Activated gamma-delta T cell treated with anti-CD3 and anti-CD28 coated beads, Interleukin-2, amount 50 U/mL, for 16 hours (primary cell): ENCODE measurements at places on chromosomes 6 and 20.

- no peak for DNase-seq
These were observed 22.8 kb upstream of the BHLHE23 start for GRCh38 chr20:63029358-63030121.

GRCh38 chr6:134994431-134994830 lies 44.5 kb upstream of the ALDH8A1 start:
- DNase-seq, result no peak

DNA sequence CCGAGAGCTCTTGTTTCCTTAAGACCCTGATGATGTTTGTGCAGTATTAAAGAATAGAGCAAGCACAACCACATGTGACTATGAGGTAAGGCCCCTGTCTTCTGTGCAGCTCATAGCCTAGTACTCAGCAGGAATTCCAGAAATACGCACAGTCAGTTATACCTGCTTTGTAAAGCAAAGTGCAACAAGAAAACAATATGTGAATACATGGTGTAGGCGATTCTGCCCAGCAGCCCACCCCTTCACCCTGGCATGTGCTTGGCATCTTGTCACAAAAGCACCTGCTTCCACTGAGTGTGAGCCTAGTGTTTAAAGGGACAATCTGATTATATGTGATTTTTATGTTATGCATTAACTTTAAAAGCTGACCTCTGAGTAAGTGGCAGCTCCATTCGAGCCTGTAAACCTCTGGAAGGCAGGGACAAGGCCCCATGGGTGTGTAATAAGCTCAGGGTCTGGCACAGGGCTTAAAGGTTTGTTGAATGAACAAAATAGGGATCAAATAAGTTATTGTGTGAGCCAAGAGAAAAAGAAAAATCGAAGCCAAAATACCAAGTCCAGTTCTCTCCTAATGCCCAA lies 148.7 kb downstream of the DOK5 start:
- DNase-seq, result no peak

DNA sequence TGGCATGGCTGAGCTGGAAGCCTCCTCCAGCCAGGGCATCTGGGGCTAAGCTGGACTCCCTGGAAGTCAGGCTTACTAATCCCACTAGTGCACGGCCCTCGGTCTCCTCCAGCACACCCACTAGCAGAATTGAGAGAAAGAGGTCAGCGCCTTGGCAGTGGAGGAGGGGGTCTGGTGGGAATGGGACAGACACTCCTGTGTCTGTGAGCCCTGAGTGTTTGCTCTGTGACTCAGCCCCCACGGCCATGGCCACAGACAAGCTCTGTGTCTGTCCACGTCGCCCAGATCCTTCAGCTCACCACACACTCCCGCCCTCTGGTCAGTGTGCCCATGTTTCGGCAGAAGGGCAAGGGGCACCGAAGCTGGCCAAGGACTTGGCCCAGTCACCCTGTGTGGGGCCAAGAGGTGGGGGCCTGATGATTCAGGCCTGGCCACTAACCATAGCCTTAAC lies 8.8 kb downstream of the MDFI start:
- no peak for DNase-seq

- DNase-seq, result no peak
These were observed 56.3 kb upstream of the TULP1 start for GRCh38 chr6:35569011-35569461.

DNA sequence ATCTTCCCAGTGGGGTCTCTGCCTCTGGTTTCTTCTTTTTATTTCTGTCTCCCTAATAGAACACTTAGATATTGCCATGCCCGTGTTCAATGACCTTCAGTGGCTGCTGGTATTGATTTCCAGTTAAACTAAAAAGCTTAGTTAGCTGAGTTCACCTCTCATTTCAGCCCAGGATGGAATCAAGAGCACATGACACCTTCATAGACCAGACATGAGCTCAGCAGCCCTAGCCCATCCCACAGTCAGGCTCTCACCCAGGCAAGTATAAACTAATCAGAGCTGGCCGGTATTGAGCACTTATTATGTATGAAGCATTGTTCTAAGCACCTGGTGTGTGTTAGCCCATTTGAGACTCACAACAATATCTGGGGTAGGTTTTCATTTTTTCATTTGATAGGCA lies 33.7 kb upstream of the PLEKHG1 start:
- no peak for DNase-seq

DNA sequence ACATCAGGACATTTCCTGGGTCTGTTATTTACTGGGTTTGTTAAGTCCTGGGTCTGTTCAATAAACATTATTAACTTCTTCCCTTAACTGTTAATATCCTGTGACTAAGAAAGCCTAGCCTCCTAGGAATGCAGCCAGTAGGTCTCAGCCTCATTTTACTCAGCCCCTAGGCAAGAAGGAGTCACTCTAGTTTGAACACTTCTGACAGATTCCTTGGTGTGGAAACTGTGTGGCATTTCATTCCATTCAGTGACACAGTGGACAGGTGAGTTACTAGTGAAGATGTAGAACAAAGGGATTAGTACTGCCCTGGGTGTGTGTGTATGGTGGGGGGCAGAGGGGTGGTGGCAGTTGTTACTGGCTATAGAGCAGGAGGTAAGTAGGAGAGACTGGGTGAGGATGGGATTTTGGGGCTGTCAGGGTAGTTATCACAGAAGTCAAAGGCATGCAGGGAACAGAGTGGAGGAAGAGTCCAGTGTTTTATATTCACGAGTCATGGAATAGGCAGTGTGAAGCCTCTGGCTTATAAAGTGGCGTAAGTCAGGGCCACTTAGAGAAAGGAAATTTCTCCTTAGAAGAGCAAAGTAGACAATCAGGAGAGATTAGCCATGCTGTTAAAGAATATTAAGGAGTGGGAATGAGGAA lies 28.4 kb downstream of the RNF182 start:
- DNase-seq, result no peak

- no peak for DNase-seq
These were observed 136.8 kb downstream of the FNDC1 start for GRCh38 chr6:159305804-159306537.

DNA sequence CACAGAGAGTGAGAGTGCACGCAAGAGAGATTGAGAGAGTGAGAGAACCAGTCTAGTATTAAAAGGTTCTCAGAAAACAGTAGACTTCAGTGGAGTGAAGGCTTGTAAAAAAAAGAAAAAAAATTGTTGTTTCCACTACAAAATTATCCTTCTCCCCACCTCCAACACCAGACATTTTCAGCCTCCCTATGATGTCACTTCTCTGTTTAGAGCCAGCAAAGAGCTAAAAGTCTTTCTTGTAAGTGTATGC lies 77.8 kb downstream of the BACH2 start:
- no peak for DNase-seq

- DNase-seq, result no peak
These were observed 509.9 kb upstream of the SYNCRIP start for GRCh38 chr6:86152546-86152945.

GRCh38 chr6:12603673-12604049 lies 112.9 kb upstream of the PHACTR1 start:
- DNase-seq, result no peak

- DNase-seq, result no peak
These were observed 14.8 kb downstream of the WFDC3 start for GRCh38 chr20:45776931-45777330.

GRCh38 chr6:74366634-74367033 lies 670.6 kb downstream of the CD109 start:
- no peak for DNase-seq

- no peak for DNase-seq
These were observed 37.0 kb upstream of the MCUR1 start for GRCh38 chr6:13851330-13851729.

DNA sequence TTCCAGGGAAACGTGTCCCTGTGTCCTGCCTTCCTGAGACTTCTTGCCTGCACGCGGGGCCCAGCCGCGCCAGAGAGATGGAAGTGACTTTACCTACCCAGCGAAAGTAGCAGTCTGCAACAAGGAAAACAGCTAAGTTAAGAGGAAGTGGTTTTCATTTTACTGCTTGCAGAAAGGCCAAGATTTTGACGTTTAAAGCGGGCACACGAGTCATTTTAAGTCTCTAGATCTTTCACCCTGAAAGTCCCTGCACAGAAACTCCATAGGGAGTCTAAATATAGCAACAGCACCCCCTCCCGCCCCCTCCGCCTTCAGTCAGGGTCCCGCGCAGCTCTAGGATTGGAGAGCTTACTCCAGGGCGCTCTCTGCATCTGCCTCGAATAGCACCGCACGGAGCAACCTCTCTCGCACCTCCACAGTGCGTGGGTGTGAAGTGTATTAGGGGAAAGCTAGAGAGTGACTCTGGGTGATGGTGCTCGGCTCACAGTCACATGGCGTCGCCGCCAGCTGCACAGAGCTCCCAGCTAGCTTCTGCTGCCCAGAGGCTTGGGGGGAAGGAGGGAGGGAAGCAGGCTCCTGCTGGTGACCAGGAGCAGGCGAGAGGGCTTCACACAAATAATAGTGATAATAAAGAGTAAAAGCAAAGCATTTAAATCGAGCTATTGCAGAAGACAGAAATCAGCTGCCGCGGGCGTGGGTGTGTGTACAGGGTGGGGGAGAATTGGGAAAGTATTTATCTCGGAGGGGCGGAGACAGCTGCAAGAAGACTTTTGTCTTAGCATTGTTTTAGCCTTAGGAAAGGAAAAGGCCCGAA lies 1.8 kb upstream of the KCNQ5 start:
- DNase-seq, result peak; percentile 66

DNA sequence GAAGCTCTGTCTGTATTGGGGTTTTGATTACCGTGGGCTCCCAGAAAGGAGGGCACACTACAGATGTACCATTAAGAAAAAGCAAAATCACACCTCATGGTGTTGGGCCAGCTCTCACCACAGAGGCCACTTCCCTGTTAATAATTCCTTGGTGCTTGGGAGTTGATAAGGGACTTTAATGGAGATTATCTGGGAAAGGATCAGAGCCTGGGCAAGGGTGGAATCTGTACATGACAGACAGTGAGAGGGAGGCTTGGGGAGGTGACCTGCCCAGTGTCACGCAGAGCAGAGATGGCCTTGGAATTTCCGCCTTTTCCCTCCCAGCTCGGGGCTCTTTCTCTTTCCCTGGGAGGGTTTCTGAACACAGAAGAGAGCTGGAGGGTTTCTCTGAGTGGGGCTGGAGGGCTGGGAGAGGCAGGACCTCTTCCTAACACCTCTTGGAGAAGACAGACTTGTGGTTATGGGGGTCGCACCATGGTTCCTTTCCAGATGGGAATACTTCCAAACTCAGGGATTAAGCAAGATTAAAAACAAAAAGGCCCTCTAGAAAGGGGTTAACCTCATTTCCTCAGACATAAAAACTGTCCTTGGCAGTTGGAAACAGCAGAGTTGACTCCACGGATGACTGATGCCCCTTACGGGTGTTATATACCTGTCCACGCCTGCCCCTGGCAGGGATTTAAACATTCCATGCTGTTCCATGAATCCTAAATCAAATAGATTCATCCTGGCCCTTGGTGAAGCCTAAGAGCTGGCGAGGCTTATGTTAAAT lies 16.8 kb upstream of the KCNK16 start:
- no peak for DNase-seq

- DNase-seq, result no peak
These were observed 738.1 kb downstream of the QKI start for GRCh38 chr6:164152611-164153010.

DNA sequence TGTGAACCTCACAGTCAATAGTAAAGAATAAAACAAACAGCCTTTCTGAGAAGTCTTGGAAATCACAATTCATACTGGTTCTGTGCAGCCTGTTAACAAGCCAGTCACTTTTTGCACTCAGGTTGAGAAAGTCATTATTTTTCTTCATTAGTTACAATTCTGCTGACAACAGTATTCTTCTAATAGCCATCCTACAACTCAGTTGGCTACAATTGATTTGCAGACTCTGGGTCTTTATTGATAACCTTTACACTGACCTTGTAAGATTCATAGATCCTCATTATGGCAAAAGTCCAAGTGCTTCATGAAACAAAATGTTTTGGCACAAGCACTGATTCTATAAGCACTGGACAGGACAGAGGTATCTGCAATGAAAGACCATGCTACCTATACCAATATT lies 34.9 kb upstream of the POPDC3 start:
- DNase-seq, result no peak

DNA sequence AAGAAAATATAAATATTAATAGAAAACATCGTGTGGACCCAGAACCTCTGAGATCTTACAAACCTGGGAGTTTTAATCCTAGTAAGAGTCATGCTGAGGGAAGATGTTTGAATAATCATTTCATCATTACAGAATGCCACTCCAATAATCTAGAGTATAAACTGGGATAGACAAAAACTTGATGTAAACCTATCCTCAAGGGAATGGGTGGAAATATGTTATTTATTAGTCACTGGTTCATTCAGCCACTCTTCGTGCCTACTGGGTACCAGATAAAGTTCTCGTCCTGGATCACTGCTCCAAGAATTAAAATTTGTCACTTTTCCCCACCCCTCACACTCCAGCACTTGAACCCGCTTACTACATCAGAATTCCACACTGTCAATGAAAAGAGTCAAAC lies 7.7 kb downstream of the HLA-B start:
- no peak for DNase-seq

- DNase-seq, result no peak
These were observed 158.6 kb upstream of the PREP start for GRCh38 chr6:105561486-105561885.

GRCh38 chr6:163308629-163309440 lies 105.7 kb upstream of the QKI start:
- DNase-seq, result no peak

- DNase-seq, result no peak
These were observed 73.5 kb upstream of the RNF217 start for GRCh38 chr6:124888581-124889371.

DNA sequence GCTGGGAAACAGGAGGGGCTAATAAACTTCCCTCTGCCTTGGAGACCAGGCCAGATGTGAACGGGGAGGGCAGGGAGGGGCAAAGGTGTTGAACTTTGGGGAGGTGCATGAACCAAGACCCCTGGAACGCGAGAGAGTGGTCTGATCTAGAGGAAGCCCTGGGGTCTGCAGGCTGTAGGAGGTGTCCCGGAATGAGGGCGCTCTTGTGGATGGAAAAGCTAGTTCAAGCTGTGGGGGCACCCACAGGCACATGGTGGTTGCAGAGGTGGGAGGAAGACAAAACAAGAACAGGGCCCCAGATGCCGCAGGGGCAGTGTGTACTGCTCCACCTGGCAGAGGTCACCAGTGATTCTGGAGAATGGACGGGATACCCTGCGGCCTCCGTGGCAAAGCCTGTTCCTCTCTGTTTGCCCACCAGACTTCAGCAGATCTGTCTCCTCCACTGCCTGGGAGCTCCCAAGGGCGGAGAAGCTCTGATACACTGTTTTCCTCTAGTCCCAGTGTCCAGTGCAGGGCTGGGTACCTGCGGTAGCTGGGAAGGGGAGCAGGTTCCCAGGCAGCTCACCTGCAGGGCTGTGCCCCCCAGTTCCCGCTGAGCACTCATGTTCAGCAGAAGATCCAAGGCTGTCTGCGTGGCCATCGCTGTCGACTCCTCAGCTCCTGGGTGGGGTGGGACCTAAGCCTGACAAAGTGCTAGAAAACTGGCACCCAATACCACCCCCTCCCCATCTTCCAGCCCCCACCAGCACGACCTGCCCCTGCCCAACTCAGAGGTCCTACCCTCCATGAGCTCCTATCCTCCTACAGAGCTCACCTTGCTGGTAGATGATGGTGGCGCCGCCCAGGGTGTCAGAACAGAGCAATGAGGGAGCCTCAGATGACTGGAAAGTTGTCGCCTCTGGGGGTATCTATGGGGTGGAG lies 14.7 kb downstream of the ZNF335 start:
- no peak for DNase-seq

GRCh38 chr6:20340068-20340848 lies 61.4 kb upstream of the E2F3 start:
- DNase-seq, result no peak

GRCh38 chr6:56715741-56716140 lies 73.1 kb upstream of the DST start:
- no peak for DNase-seq
